ENCODE measurements at places on chromosomes 3 and 15.
A peak's percentile ranks its signal among the peaks of the same experiment; 100 is the strongest.

DNA sequence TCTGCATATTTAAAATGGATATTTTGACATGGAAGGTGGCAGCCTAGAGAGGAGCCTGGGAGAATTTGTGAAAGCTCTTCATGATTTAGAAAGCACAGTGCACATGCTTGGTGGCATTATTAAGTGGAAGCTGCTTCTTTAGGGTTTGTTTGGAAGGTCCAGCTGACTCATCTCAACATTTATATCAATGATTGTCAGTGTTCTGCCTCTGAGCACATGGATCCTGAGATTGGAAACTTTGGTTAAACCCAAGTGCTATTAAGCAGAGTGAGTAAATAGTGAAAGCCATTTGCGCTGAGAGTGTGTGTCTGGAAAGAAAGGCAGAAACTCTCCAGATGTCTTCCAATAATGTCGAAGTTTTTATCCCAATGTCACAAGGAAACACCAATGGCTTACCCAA is 7.4 kb downstream of the NOX5 start:
- no peak for DNase-seq

GRCh38 chr3:59575113-59576001 is 525.5 kb upstream of the CFAP20DC start:
- DNase-seq, result peak; percentile 86

DNA sequence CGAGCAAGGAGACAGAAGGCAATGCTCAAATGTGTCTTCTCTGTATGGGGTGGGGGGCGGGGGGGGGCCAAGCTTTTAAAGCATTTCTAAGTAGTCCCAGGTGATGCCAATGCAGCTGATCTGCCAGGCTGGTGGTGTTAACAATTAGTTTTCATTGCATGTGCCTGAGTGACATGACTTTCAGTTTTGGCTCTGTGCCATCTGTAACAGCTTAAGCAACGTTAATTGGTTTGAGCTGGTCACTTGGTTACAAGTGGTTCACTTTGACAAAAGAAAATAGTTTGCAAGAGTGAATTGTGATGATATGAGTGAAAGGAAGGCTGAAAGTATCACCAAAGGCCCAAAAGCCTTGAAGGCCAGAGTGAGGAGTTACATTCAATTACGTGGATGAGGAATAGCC is 26.4 kb upstream of the LRIG1 start:
- DNase-seq, result no peak

DNA sequence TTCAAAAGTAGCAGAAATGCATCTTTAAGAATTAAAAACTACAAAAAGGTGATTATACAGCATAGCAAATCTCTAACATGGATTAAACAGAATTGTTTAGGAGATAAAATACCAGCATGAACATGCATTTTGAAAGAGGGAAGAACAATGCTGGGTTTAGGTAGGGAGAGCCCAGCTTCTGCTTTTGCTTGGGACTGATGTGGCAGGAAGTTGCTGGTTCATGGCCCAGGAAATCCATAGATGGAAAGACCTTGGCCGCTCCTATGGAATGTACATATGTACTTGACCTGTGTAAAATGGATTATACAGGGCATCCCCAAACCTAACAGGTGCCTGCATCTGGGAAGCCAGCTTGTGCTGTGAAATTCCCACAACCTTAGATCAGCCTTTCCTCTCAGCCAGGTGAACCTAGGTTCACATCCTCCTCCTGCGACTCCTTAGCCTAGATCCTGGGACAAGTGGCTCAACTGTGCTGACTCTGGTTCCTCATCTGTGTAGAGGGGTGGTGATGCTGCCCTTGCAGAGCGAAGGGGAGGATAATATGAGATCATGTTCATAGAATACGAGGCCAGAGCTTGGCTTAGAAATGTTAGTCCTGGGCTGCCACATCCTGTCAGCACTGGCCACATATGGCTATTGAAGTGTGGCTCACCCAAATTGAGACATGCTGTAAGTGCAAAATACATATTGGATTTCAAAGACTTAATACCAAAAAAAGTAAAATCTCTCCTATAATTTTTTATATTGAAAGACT is 47.0 kb upstream of the PLXNA1 start:
- DNase-seq, result no peak

GRCh38 chr3:151156618-151157216 is 46.3 kb downstream of the GPR171 start:
- no peak for DNase-seq

- no peak for DNase-seq
These were observed 23.0 kb upstream of the ARPP21 start for GRCh38 chr3:35616346-35616745.
